Stimulated activated CD4-positive, alpha-beta T cell treated with anti-CD3 and anti-CD28 coated beads, Interleukin-4, amount 100 ng/mL, for 4 hours (primary cell): ENCODE measurements at places on chromosomes 6 and 20.

GRCh38 chr6:38719358-38719757 is 4.2 kb downstream of the DNAH8 start:
- DNase-seq, result no peak

- no peak for DNase-seq
Observed at GRCh38 chr20:59848182-59848581, 85.3 kb downstream of the SYCP2 start.

DNA sequence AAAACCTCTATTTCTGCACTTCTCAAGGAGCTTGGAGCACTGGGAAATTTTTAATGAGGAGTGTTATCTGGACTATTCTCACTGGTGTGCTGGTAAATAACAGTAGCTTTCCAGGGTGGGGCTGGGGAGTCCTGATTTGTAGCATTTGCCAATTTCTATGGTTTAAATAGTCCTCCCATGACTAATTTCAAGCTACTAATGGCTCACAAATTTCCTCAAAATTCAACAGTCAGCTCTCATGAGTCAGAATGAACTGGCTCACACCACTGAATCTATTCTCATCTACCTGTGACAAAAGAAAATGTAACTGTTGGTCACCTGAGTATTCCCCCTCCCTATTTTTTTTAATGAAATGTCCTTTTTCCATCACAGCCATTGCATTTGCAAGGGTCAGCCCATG is 449.6 kb downstream of the KIF16B start:
- DNase-seq, result no peak

- DNase-seq, result no peak
Observed at GRCh38 chr20:63125581-63125837, 90.4 kb downstream of the YTHDF1 start.

DNA sequence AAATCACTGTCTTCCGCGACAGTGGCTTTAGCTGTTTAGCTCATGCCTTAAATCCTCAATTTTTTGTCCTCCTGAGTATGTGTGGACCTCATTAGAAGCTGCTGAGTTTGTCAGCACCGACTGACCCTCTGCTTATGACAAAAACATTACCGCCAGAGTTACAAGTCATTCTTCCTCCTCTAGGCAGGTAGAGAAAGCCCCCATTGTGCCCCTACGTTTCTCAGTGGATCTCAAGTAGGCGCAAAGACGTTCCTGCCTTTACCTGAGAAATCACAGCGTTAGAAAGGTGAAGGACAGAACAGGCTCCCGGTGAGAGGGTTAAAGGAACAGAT is 227.3 kb upstream of the PDE10A start:
- DNase-seq, result no peak

DNA sequence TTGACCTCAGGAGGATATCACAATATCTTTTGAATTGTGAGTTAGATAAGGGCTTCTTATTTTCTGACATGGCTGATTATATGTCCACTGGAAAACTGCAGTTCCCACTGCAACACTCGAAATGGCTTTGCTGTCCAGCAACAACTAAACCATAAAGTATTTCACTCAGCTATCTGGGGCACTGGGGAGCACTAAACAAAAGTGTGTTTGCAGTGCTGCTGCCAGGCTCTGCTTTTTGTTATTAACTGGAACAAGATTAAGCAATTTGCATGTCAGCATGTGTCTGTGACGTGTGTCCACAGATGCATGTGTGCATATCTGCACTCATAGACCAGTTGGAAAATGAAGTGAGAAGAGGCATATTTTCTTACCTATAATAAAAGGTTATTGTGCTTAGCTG is 107.8 kb upstream of the CCN2 start:
- no peak for DNase-seq

DNA sequence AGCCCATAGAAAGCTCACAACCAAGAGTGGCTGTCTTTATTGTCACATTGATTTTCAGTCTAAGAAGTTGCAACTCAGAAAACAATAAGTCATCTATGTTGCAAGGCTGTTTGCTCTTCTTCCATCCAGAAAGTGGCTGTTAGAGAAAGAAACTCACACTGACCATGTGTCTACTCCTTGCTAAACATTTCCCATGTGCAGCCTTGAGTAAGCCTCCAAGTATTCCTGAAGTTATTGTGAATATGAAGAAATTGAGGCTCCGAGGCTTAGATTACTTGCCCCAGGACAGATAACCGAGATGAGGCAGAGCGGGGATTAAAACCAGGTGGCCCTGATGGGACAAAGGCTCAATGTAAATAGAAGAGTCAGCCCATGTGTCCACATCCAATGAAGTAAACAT is 105.0 kb downstream of the SPTLC3 start:
- DNase-seq, result no peak

DNA sequence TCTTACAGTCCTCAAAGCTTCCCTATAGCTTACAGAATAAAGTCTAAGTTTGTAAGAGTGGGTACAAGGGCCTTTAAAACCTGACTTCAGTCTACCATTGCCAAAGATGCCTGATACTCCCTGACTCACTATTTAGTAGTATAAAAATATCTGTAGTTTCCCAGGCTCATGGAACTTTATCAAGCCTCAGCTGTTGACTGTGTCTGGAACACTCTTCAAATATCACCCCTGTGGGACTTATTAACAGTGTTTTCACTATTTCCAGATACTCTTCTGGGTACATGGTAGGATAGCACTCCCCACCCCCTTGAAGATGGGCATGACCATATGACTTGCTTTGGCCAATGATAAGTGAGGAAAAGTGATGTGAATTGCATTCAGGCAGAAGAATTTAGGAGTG is 105.3 kb upstream of the TENT5A start:
- no peak for DNase-seq

- DNase-seq, result no peak
Observed at GRCh38 chr20:39036851-39037250, 74.7 kb downstream of the DHX35 start.

- DNase-seq, result no peak
Observed at GRCh38 chr20:4677846-4678245, 43.9 kb upstream of the PRND start.

DNA sequence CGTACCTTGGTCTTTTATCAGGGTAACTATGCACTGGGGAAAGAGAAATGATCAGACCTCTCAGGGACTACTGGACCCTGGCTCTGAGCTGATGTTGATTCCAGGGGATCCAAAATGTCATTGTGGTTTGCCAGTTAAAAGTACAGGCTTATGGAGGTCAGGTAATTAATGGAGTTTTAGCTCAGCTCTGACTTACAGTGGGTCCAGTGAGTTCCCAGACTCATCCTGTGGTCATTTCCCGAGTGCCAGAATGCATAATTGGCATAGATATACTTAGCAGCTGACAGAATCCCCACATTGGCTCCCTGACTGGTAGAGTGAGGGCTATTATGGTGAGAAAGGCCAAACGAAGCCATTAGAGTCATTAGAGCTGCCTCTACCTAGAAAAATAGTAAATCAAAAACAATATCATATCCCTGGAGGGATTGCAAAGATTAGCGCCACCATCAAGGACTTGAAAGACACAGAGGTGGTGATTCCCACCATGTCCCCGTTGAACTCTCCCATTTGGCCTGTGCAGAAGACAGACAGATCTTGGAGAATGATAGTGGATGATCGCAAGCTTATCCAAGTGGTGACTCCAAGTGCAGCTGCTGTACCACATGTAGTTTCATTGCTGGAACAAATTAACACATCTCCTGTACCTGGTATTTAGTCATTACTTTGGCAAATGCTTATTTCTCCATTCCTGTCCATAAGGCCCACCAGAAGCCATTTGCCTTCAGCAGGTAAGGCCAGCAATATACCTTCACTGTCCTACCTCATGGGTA is 152.4 kb downstream of the THBS2 start:
- no peak for DNase-seq

DNA sequence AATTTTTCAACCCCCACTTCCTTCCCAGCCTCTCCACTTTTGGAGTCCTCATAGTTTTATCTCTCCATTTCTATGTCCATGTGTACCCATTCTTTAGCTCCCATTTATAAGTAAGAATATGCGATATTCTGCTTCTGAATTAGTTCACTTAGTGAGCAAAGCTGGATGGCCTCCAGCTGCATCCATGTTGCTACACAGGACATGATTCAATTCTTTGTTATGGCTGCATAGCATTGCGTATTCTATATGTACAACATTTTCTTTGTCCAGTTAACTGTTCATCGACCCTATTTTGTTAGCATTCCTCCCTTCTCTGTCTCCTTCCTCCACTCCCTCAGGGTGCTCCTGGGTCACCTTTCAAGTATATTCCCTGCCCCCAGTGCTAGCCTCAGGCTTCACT is 210.0 kb upstream of the SSTR4 start:
- no peak for DNase-seq

- DNase-seq, result no peak
Observed at GRCh38 chr6:162116902-162117525, 610.6 kb downstream of the PRKN start.

- no peak for DNase-seq
Observed at GRCh38 chr6:72675396-72675795, 53.5 kb downstream of the KCNQ5 start.

- no peak for DNase-seq
Observed at GRCh38 chr20:54716790-54717189, 241.4 kb downstream of the DOK5 start.

- DNase-seq, result no peak
Observed at GRCh38 chr20:3654326-3655130, 8.7 kb downstream of the GFRA4 start.

- no peak for DNase-seq
Observed at GRCh38 chr6:84425971-84426705, 198.7 kb upstream of the CEP162 start.

- no peak for DNase-seq
Observed at GRCh38 chr6:162271922-162272321, 455.6 kb downstream of the PRKN start.

DNA sequence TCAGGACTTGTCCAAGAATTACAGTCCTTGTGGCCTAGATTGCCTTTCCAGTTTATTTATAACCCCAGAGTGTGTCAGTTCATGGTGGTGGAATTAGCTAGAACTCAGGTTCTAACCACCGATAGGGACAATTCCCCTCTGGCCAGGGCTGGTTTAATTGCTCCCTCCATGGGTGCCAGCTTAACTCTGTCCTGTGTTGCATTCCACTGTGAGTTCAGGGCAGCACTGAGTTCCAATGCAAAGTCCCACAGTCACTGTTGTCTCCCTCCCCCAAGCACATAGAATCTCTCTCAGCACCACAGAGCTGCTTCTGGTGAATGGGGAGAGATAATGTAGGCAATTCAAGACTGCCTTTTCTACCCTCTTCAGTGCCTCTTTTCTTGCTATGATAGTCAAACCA is 82.5 kb upstream of the TNFRSF21 start:
- no peak for DNase-seq

GRCh38 chr6:147043994-147044477 is 160.2 kb upstream of the STXBP5 start:
- DNase-seq, result no peak

DNA sequence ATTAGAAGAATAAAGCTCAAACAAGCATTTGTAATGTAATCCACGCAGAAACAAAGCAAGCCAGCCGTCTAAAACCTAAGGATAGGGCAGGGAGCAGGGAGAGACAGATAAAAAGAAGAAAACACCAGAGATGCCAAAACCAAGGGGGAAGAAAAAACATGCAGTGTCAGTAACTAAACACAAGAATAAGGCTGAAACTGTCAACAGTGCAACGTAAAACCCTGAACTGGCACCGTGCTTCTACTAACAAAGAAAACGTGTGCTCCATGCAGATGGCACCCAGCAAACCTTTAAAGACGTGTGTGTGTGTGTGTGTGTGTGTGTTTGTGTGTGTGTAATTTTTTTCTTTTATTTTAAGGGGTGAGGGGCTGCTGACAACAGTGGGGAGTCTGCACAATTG is 88.4 kb upstream of the TAB2 start:
- no peak for DNase-seq

DNA sequence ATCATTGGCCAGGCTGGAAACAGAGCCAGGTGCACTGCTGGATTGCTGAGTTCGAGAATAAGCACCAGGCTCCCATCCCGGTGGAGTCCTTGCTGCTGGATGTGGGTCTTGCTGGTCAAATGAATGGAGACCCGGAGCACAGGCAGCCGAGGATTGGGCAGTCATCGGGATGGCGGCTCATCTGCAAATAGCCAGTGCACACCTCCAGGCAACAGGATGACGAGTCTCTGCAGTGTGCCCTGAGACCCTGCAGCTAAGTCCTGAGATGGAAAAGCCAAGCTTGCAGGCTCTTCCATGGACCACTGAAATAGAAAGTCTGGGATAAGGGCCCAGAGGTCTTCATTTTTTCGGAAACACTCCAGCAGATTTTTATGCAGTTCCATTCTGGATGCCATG is 143.5 kb downstream of the WDR27 start:
- no peak for DNase-seq

- no peak for DNase-seq
Observed at GRCh38 chr20:45527294-45527693, 11.9 kb upstream of the SPINT3 start.

GRCh38 chr6:1952740-1953360 is 292.6 kb downstream of the GMDS start:
- DNase-seq, result no peak

GRCh38 chr20:45508068-45508886 is 7.1 kb downstream of the SPINT3 start:
- no peak for DNase-seq
